Stimulated activated CD4-positive, alpha-beta T cell treated with anti-CD3 and anti-CD28 coated beads, Interleukin-2, amount 100 ng/mL, for 24 hours (primary cell): ENCODE measurements at places on chromosomes 1 and 21.

GRCh38 chr1:197954718-197955418 lies 37.7 kb downstream of the LHX9 start:
- no peak for DNase-seq

DNA sequence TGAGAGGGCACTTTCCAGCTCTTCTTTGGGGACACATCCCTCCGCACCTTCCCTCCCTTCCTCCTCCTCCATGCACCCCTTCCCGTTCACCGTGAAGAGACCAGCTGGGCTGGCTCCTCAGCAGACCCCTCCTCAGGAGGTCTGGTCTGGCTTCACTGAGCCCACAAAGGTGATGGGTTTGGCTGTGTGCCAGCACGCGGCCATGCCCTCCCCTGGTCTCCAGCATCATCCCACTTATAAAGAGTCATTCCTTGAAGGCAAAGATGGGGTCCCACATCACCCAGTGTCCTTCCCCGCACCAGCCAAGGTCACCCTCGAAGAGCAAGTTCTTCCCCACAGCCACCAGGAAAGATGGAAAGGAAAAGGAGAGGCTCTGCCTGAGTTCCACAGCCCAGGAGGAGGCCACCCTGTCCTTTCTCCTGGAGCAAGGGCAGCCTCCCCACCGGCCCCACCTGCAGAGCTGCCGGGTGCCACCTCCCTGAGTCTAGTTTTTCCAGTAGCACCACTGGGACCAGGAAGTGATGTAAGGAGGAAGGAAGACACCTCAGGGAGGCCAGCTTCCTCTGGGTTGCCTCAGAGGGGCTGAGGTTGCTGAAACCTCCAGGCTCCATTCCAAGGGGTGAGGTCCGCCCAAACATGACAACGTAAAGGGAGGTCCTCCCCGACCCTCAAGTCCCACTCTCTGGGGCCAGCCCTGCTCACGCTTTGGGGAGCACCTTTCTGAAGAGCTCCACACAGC lies 32.7 kb downstream of the RIPK4 start:
- DNase-seq = no peak

DNA sequence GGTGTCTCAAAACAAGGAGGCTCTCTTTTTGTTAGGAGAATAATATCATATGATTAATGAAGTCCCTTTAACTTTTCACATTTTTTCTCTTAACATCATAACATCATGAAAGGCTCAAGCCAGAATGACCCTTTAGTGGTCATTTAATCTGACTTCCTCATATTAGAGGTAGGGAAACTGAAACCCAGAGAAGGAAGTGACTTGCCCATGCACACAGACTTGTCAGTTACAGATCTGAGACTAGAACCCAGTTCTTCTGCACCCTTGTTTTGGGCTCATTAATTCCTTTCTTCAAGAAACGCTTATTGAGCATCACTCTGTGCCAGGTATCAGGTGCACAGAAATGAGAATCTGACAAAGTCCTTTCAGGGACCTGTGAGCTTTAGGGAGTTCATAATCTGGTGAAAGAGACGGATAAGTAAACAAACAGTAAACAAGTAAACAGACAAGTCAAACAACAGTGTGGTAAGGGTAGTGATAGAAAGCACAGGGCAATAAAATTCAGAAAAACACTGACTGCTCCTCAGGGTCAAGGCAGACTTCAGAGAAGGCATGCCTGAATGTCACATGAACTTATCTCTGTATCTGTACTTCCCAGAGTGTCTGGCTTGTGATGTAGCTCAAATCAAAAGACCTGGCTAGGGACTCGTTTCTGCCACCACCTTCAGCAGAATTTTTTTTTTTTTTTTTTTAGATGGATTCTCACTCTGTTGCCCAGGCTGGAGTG lies 38.3 kb upstream of the OSBPL9 start:
- DNase-seq = no peak

- DNase-seq = no peak
Measured at GRCh38 chr1:29497395-29498125, 261.2 kb downstream of the PTPRU start.

DNA sequence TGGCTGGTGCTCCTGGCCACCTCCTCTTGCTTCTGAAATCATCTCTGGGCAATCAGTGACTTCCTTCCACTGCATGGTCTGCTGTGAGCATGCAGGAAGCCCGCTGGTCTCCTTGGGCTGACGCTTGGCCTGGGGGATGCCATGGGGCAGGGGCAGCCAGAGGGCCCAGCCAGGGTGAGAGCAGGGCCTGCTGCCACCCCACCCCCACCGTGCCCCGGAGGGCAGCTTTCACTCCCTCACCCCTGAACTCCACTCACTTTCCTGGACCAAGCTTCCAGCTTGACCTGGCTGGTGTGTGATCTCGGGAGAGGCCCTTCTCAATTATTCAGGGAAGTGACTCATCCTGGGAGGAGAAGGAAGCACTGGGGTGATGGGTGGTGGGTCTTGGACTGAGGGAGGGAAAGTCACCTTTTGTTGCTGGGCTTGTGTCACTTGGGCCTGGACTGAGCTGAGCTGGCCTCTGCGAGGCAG lies 270.2 kb upstream of the CSF3R start:
- DNase-seq = no peak

GRCh38 chr21:28447462-28447861 lies 545.2 kb downstream of the LTN1 start:
- DNase-seq = no peak

DNA sequence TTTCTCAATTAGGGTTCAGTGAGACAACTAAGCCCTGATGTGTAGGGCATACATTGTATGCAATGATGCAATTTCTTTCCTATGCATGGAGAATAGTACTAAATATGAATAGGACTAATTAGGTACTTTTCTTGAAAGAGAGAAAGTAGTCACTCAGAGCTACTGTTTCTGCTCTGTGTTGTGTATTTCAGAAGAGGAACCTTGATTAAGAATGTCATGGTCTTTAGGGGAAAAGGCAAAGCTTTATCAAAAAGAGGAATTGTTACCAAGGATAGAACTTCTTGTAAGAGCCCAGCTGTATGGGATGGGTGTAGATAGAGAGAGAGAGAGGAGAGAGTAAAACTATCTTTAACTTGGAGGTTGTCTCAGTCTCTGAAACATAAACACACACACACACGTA lies 49.1 kb downstream of the HLX start:
- no peak for DNase-seq

- DNase-seq = peak; percentile 51
Measured at GRCh38 chr1:112674986-112675727, 698 bp downstream of the MOV10 start.

GRCh38 chr1:231512147-231512698 lies 16.2 kb upstream of the TSNAX start:
- DNase-seq = no peak

- DNase-seq = no peak
Measured at GRCh38 chr1:54861070-54861761, 25.8 kb downstream of the DHCR24 start.

DNA sequence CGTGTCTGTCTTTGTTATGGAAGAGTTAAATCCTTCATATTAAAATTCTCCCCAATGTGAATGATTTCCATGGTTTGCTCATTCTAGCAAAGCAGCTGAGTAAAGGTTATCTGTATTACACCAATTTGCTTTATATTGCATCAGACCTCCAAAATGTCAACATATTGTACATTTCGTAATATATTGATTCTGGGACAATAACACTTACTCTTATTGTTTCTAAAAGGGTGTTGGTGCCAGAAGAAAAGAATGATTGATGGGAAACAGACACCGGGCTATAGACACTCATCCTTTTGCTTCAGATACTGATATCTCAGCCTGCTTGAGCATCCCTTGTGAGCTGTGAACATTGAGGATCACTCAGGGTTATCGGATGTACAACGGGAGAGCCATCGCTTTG lies 7.0 kb downstream of the NTNG1 start:
- DNase-seq = no peak

DNA sequence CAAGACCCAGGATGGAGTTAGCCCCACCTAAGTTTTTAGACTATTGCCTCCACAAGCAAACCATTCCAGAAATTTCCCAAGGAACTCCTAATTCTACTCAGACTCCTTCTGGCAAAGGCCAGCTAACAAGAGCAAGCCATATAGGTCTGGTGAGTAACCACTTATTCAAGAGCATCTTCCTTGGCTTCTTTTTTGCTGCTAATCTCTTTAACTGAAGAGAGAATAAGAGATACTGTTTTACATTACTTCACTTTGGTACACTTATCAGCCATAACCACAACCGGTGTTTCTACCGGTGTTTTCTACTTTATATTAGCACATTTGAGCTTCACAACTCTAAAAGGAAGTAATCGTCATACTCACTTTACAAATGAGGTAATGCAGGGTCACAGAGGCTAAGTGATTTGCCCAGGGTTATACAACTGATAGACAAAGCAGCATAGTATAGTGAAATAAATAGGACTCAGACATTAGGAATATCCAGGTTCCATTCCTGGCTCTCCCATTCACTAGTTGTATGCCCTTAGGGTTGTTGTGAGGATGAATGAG lies 1.7 kb upstream of the EPS15 start:
- DNase-seq = no peak

- no peak for DNase-seq
Measured at GRCh38 chr1:94614996-94615395, 73.4 kb upstream of the F3 start.

DNA sequence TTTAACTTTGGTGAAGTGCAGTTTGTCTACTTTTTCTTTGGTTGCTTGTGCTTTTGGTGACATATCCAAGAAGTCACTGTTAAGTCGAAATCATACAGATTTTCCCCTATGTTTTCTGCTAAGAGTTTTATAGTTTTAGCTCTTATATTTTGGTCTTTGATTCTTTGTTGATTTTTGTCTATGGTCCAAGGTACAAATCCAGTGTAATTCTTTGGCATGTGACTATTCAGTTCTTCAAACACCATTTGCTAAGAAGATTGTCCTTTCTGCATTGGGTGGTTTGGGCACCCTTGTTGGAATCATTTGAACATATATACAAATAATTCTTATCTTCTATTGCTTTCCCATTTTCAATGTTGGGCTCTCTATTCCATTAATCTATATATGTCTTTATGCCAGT lies 16.2 kb downstream of the HIPK1 start:
- DNase-seq = no peak

DNA sequence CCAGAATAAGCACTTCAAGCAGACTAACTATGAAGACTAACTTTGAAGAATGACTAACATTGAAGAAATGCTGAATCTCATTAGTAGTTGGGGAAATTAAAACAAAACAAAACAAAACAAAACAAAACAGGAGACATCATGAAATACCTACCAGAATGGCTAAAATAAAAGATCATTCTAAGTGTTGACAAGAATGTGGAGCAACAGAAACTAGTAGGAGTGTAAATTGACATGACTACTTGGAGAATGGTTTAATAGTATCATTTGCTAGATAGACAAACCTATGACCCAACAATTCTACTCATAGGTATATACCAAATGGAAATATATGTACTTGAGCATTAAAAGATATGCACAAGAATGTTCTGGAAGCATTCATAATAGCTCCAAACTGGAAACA lies 18.9 kb upstream of the ZFP69B start:
- no peak for DNase-seq

- no peak for DNase-seq
Measured at GRCh38 chr1:202252271-202252670, 58.7 kb downstream of the LGR6 start.

GRCh38 chr1:153956997-153957715 lies 1.3 kb downstream of the CRTC2 start:
- DNase-seq = no peak

DNA sequence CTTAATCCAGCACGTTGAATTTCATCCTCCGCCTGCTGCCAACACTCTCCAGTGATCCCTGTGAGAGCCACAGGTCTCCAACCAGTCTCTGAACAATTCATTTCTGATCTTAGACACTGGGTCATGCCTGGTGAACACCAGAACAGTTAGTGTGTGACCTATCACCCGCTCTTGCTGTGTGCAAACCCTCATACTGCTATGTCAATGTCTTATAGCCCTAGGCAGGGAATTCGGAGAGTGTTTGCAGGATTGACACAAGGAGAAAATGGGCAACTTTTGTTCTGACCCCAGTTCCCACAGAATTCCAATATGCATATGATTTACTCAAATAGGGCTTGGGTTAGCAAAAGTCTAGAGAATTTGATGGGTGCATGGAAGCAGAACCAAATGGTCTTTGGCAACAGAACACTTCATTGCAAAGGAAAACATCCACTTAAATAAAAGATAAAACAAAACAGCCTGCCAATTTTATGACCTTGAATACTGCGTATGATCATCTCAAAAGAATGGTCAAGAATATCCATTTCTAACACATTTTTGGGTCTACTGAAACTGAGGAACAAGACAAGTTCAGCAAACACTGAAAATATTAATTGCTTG lies 23.0 kb upstream of the GUCA2B start:
- no peak for DNase-seq

DNA sequence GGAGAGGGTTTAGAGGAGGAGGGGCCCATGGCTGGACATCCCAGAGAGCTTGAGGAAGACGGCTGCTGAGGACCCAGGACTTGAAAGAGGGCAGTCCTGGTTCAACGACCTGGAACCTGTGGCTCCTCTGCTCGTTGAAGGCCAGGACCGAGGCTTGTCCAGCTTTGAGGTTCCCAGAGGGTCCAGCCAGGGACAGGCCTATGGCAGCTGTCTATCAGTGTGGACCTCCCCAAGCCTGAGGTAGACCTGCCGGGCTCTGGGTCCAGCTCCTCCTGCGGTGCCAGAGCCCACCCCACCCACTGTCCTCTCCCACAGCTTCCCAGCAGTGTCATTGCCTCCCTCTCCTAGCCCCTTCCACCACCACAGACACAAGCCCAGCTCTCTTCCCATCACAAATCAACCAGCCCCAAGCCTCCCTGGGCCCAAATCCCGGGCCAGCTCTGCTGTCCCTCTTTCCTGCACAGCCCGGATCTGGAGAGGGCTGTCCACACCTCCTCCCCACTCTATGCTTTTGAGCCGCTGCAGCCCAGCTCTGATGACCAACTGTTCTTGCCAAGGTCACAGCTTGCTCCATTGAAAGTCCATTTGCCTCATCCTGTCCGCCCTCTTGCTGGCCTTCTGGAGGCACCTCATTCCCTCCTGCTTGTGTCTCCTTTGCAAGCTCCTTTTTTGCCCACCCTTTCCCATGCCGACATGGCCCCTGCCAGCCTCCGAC lies 48.7 kb upstream of the EDN2 start:
- DNase-seq = no peak

- DNase-seq = no peak
Measured at GRCh38 chr1:4110888-4111287, 210.8 kb upstream of the C1orf174 start.

- DNase-seq = no peak
Measured at GRCh38 chr21:25569084-25569483, 38.2 kb downstream of the MRPL39 start.

GRCh38 chr1:7093297-7093696 lies 308.0 kb downstream of the CAMTA1 start:
- no peak for DNase-seq

DNA sequence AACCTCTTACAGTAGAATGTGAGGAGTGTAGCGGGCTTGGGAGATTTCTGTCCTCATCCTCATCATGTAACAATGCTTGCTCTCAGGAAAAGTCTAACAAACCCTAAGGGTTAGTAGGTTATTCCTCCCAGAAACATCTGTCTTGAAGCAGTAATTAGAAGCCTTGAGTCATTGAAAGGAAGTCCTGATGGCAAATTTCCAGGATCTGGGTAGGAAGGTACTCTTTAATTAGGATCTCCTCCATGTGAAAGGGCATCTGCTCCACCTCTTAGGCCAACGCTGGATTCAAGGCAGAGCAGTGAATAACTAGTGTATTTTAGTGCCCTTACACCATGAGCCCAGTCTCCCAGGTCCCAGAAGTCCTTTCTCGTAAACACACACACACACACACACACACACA lies 106.6 kb upstream of the BARHL2 start:
- DNase-seq = no peak
